Stimulated activated CD4-positive, alpha-beta T cell treated with anti-CD3 and anti-CD28 coated beads, Interleukin-4, amount 100 ng/mL, for 4 hours (primary cell): ENCODE measurements at places on chromosomes 11 and 22.

GRCh38 chr11:87352759-87353707 lies 315.3 kb downstream of the TMEM135 start:
- DNase-seq: peak; percentile 86

DNA sequence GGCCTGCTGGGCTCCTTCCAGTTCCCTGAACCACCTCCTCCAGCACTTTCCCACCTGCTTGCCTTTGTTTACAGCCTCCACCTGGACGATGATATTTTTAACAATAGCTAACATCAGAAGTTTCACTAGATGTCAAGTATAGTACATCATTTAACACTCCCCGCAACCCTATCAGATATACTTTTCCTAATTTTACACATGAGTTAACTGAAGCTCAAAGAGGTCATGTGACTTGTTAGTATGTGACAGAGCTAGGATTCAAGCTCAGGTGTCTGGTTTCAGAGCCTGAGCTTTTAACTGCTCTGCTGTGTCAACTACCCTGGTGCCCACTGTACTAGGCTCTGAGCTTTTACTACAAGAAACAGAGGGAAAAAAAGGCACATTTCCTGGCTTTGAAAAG lies 14.3 kb upstream of the HPX start:
- no peak for DNase-seq

GRCh38 chr11:3370311-3370870 lies 8.6 kb downstream of the ZNF195 start:
- DNase-seq: no peak

DNA sequence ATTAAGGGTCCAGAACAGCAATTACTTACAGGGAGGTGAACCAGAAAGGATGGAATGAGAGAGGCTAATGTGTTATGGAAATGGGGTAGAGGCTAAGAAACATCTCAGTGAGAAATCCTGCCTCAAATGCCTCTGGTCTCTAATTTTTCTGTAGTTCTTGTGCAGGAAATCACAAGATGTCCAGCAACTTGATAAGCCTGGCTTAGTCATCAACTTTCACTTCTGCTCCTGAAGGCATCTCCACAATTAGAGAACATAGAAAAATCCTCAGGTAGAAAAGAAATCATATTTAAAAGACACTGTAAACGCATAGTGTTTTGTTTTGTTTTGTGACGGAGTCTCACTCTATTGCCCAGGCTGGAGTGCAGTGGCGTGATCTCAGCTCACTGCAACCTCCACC lies 18.7 kb downstream of the MRGPRX4 start:
- no peak for DNase-seq

- no peak for DNase-seq
Observed at GRCh38 chr22:34769361-34769760, 296.6 kb upstream of the ISX start.

DNA sequence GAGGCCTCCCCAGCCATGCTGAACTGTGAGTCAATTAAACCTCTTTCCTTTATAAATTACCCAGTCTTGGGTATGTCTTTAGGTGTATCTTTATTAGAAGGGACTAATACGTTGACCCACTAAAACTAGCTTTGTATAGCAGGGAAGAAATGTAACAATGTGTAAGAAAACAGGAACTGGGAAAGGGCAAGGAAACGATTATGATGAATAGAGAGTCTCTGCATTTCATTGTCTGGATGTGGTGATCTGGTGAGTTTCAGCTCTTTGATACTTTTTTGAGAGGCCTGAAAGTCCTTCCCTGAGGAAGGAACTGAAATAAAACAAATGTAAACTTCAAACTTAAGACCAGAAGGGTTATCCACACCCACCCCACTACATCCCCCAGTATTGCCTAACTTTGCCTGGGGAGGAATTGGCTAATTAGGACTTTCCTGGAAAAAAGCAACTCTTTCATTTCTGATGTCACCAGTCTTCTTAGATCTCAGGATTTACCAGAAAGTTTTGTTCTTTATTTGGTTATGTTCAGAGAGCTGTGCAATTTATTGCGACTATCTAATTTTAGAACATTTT lies 119.0 kb downstream of the LDLRAD3 start:
- DNase-seq: no peak

- DNase-seq: no peak
Observed at GRCh38 chr11:80638296-80638695, 1197.5 kb upstream of the TENM4 start.

DNA sequence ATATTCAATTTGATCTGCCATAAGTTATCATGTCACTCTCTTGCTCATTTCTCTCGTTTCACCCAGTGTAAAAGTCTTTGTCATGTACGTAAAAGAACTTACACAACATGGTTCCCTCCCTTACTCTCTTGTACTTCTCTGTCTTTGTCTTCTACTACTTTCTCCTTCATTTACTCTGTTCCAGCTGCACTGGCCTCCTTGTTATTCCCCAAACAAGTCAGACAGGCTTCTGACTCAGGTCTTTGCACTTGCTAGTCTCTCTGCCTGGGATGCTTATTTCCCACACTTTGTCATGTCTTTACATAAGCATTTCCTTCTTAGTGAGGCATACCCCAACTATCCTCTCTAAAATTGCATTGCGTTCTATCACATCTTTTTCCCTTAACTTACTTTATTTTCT lies 117.3 kb downstream of the CYP2R1 start:
- DNase-seq: no peak

DNA sequence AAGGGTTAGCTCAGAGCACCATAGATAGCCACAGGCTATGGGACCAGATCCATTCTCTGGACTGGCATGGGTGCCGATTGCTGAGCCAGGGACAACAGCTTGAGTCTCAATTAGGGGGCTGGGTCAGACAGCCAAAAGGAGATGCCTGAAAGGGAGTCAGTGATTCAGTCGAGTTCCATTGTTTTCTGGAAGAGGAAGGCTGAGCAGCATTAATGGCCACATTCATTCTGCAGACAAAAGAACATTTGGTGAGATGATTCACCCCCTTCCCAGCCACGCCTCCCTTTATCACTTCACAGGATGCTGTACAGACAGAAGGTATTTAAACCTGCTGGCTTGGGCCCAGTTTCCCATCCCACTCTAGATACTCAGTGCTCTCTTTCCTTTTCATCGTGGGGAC lies 131.9 kb downstream of the ADAMTS15 start:
- DNase-seq: no peak

DNA sequence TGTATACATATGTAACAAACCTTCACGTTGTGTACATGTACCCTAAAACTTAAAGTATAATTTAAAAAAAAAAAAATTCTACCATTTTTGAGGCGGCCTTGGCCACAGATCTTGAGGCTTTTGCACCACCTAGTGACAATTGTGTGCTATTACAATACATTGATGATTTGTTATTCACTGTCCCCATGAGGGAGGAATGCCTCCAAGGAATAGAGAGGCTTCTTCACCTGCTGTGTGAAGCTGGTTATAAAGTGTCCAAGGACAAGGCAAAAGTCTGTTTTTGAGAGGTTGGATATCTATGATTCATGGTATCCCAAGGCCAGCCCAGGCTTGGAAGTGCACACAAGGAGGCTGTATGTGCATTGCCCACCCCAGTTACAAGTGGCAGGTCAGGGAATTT lies 30.7 kb downstream of the SLC22A25 start:
- DNase-seq: no peak

GRCh38 chr22:29346659-29347058 lies 31.2 kb upstream of the RASL10A start:
- DNase-seq: no peak

DNA sequence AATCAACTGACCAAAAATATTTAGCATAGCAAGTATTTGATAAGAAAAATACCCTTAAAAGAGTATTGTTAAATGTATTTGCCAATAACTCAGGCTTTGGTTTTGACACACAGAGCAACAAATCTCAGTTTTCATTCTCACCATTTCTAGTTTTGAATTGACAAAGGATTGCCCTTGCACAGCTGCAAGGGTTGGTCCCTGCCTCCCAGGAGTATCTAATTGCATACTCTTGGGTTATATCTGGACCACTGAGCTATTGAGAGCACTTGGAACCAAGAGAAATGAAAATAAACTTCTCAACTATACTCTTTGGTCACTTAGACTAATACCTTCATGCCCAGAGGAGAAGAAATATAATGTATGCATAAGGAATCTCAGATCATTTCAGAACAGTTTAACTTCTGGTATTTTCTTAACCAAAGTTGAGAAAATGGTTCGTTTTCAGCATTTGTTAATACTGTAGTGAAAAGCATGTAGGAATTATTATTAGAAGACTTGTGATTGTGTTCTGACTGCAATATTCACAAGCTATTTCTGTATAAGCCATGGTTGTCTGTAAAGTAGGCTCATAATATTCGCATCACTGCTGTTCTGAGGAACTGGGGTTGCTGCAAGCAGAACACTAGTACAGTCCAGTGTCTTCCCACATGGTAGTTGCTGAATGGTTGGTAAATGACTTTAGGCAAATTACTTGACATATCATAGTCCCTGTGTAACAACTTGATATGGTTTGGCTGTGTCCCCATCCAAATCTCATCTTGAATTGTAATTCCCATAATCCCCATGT lies 7.9 kb downstream of the C2CD3 start:
- DNase-seq: no peak

DNA sequence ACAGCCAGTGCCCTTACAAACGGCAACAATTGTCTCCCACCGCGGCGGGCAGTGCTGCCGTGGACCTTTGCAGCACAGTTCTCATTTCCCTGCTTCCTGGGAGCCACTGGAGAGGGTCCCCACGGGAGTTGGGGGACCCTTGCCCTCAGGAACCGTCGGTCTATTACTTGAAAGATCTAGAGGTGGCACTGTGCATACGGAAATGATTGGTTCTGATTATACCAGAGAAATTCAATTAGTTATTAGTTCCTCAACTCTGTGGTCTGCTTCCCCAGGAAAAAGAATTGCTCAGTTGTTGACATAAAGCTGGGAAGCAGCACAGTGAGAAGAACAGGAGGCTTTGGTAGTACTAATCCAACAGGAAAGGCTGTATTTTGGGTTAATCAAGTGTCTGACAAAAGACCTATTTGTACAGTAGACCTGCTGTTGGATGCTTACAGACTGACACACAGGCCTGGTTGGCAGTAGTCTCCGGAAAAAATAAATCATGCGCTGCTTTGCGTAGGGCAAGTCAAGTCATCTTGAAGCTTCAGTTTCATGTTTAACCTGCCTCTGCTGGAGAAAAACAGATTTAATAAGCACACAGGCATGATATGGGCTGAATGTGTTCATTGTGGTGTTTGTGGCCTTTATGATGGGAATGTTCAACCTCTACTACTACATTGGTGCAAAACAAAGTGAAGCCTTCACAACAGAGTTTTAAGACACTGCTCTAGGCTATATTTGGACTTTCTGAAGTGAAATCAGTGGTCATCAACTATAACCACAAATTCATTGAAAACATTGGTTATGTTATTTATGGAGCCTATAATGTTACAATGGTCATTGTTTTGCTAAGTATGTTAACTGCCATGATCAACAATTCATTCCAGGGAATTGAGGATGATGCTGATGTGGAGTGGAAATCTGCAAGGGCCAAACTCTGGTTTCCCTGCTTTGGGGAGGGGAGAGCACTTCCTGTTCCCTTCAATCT lies 54.6 kb upstream of the SC5D start:
- DNase-seq: no peak

DNA sequence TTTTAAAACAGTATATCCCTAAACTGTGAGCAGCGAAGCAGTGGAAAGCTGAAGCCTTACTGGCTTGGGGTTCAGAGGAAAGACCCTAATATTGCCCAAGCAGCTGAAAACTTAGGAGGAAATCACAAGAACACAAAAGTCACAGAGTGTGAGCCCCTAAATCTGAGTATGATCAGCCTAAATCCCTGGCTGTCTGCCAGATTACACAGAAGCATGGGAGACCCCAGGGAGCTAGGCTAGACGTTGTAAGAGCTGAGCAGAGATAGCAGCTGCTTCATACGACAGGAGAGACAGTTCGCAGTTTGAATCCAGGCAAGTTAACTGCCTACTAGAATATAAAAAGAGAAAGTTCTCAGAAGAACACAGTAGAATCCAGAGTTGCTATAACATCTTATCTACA lies 81.2 kb downstream of the PACS1 start:
- no peak for DNase-seq

GRCh38 chr11:83124636-83125424 lies 32.1 kb upstream of the PCF11 start:
- no peak for DNase-seq

- DNase-seq: peak; percentile 7
Observed at GRCh38 chr11:44725757-44726282, 942 bp upstream of the TSPAN18 start.

DNA sequence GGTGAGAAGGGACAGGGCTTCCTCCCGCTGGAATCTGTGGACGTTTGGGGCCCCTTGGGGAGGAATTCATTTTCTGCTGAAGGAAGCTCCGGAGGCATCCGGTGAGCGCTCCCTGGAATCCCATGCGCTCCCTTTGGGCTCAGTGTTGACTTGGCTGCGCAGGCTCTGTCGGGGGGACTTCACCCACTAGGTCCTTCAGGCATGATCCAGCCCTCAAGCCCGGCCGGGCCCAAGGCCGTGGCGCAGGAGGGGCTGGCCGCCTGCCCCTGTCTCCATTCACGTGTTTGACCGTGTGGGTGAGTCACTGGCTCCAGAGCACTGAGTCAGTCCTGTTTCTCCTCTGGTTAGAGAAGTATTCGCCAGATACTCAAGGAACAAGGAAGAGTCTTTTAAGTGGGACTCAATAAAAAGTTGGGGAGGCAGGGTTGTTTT lies 1.4 kb downstream of the CTTN start:
- no peak for DNase-seq

GRCh38 chr11:113174882-113175281 lies 139.5 kb upstream of the TTC12 start:
- DNase-seq: no peak

DNA sequence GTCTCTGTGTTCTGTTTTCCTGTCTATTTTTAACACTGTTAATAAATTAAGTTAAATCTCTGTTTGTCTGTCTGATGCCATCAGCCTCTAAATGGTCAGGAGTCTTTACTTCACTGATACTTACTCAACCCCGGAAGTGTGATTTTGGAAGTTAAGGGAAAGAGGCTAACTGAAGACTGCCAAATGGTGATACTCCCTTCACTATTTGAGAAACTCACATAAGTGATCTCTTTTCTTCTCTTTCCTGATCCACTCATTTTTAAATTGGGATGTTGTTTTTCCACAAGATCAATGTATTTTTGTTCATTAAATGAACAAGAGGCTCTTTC lies 389 bp upstream of the CASP12 start:
- DNase-seq: no peak

DNA sequence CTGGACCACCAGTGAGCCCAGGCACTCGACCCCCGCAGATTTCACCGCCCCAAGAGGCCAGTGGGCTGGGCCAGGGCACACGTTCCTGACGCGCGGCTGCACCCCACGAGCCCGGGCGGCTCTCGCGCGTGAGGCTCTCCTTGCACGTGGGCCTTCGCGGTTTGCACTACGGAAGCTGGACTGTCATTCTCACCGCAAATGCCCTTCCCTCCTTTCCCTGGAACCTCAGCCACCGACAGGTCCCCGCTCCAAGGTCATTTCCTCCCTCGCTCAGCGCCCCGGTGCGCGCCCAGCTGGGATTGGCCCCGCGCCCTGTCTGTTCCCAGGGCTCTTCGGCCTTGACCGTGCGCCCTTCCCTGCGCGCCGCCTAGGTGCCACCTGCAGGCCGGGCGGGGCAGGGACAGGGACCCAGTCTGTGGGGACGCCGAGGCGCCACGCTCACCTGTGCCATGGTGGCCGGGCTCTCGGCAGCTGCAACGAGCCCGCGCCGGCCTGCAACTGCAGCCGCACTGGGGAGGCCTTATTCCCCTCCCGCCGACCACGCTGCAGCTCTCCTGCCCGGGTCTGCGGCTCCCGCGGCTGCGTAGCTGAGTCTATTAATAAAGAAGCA lies 2.1 kb upstream of the CPT1A start:
- peak; percentile 67 for DNase-seq
